T-cell (primary cell): ENCODE measurements at places on chromosomes 2 and 18.

DNA sequence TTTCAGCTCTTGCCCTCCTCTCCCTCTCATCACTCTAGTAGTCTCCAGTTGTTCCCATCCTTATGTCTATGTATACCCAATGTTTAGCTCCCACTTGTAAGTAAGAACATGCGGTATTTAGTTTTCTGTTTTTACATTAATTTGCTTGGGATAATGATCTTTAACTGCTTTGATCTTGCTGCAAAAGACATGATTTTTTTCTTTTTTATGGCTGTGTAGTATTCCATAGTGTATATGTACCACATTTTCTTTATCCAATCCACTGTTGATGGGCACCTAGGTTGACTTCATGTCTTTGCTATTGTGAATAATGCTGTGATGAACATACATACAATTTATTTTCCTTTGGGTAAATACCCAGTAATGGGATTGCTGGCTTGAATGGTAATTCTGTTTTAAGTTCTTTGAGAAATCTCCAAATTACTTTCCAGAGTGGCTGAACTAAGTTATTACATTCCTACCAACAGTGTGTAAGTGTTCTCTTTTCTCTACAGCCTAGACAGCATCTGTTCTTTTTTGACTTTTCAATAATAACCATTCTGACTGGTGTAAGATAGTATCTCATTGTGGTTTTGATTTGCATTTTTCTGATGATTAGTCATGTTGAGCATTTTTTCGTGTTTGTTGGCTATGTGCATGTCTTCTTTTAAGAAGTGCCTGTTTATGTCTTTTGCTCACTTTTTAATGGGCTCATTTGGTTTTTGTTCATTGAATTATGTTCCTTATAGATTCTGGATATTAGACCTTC lies 179.6 kb upstream of the SLC39A10 start:
- no peak for DNase-seq

- DNase-seq: no peak
Measured at GRCh38 chr2:8036366-8036765, 645.5 kb upstream of the ID2 start.

- no peak for DNase-seq
Measured at GRCh38 chr2:127718271-127718670, 17.0 kb downstream of the SFT2D3 start.

DNA sequence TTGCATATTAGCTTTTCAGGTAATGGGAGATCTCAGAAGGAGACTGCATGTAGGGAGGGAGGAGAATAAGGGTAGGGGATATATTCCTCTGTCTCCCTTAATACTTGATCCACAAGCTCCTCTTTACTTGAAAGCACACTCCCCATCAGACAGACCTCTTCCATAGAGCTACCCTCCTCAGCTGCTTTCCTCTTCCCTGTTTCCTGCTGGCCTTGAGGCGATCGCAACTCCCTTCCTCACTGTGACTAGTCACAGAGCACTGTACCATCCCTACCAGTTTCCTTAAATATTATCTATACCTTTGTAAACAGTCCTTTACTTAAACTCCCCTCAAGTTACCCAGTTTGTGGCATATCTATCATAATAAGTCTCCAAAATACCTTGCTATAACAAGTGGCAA lies 10.9 kb downstream of the ROCK1 start:
- DNase-seq: no peak

GRCh38 chr2:238949710-238950345 lies 101.9 kb downstream of the TWIST2 start:
- DNase-seq: no peak
